ENCODE measurements at places on chromosomes 1 and 21.

- DNase-seq, result peak; percentile 91
- peaks cover 19% of the 10 kb centered on the region for H3K4me1 ChIP-seq
- no peaks in the 10 kb centered on the region for H3K27me3 ChIP-seq
- no peak overlapping the region for H3K4me3 ChIP-seq
These were observed 146.0 kb upstream of the JUN start for GRCh38 chr1:58929671-58930325.

- DNase-seq, result no peak
- no peaks in the 10 kb centered on the region for H3K27me3 ChIP-seq
- no peaks in the 10 kb centered on the region for H3K36me3 ChIP-seq
- no peaks in the 10 kb centered on the region for H3K4me1 ChIP-seq
- no peak overlapping the region for H3K4me3 ChIP-seq
- no peak overlapping the region for H3K27ac ChIP-seq
These were observed 16.2 kb downstream of the RHOU start for GRCh38 chr1:228751360-228752098.

- H3K4me3 ChIP-seq, result no peak overlapping the region
- DNase-seq, result no peak
- no peaks in the 10 kb centered on the region for H3K36me3 ChIP-seq
- peaks cover 3% of the 10 kb centered on the region for H3K4me1 ChIP-seq
- H3K27ac ChIP-seq, result no peak overlapping the region
These were observed 12.7 kb downstream of the TTC22 start for GRCh38 chr1:54788459-54788858.

DNA sequence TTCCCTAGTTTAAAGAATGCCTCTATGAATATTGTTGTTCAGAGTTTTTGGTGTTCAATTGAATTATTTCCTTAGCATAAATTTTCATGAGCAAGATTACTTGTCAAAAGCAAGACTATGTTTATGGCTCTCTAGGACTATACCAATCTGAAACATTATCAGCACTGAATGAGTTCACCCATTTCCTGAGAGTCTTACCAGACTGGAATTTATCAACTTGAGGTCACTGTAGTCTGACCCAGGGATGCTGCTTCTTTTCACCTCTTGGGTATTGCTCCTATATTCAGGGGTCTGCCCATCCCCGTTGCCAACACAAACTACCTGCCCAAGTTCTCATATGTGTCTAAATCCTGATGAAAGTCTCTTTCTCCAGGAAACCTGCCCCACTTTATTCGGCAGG lies 42.6 kb downstream of the OPTC start:
- H3K4me1 ChIP-seq, result no peaks in the 10 kb centered on the region
- no peaks in the 10 kb centered on the region for H3K27me3 ChIP-seq
- no peak overlapping the region for H3K4me3 ChIP-seq

DNA sequence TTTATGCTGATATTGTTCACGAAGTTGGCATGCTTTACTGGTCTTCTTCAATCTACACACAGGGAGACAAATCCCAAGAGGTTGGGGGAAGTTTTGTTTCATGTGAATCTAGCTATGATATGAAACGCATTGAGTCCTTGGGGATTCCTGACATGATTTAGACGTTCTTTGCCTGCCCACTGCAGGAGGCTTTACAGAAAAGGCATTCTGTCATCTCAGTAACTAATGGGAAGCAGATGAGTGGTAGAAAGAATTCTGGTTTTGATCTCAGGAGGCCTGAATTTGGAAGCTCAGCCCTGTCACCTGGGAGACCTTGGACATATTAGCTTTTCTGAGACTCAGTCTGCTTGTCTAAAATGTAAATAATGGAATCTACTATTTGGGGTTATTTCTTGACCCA lies 383.0 kb upstream of the NFIA start:
- H3K4me3 ChIP-seq, result no peak overlapping the region
- no peak overlapping the region for H3K27ac ChIP-seq
- no peaks in the 10 kb centered on the region for H3K27me3 ChIP-seq
- H3K36me3 ChIP-seq, result no peaks in the 10 kb centered on the region
- no peak for DNase-seq
